ENCODE measurements at places on chromosomes 7 and 10.

GRCh38 chr10:94076325-94076841 is 82.7 kb downstream of the PLCE1 start:
- no peak for DNase-seq

DNA sequence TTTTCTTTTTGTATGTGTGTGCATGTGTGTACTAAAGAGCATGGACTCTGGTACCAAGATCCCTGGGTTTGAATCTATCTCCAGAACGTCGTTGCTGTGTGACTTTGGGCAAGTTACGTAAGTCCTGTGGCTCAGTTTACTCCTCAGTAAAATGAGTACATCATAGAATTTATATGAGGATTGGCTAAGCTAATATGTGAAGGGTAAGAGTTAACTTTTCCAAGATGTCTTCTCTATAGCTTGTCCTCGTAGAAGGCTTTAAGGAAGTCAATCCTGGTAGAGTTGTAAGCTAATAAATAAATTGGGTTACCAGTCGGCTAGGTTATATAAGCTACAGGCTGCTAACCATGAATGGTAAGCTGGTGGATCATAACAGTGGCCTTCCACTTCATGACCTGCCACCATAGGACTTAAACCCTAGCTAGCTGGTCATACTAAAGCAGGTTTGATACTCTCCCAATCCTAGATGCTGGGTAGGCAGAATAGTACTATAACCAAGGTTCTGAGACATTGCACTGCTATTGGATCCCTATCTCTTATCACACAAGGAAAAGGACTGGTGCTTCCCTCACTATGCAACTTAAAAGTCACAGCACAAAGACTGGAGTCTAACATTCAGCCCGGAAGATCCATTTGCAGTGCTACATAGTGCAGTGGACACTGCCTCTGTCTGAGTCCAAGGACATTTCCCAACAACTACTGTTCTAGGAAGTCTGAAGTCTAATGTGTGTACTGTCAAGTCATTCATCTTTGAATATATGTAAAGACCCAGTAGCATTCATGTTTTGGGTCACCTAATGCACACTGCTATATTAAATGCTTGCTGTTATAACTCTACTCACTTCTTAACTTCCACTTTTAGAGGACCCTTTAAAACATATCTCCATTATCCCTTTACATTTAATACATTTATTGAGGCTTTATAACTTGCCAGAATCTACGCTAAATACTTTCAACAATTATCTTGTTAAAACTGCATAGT is 156.2 kb downstream of the CRPPA start:
- no peak for DNase-seq

DNA sequence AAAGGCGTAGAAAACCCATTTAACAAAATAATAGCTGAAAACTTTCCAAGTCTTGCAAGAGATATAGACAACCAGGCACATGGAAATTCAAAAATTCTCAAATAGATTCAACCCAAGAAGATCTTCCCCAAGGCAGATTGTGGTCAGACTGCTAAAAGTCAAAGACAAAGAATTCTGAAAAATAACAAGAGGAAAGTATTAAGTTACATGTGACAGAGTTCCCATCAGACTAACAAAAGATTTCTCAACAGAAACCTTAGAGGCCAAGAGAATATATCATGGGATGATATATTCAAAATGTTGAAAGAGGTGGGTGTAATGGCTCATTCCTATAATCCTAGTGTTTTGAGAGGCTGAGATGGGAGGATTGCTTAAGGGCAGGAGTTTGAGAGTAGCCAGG is 59.8 kb downstream of the TMEM178B start:
- DNase-seq = no peak

DNA sequence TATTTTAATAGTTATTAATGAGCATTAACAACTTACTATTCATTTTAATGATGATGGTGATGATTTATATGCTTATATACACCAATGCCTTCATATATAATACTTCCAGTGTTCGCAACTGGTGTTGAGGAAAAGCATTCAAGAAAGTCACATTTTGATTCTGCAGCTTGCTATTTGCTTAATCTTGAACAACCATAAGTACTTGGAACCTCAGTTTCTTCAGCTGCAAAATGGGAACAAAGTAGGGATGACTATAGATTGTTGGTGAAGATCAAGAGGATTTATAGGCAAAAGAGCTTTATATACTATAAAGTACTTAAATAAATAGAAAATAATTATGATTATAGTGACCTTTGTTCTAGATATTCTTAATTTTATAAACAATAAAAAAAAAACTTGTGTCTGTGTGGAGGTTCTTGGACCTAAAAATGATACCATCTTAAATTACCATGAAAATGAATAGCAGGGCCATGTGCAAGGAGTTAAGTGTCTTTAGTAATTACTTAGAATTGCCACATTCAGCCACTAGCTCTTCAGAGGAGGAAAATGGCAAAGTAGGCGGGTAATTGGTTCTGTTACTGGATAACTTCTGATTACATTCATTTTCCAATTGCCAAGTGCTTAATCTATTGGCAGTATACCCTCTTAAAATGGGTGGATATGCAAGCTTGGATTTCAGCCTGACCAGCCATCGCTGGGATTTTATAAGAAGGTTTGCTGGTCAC is 4.5 kb downstream of the ARID5B start:
- no peak for DNase-seq

DNA sequence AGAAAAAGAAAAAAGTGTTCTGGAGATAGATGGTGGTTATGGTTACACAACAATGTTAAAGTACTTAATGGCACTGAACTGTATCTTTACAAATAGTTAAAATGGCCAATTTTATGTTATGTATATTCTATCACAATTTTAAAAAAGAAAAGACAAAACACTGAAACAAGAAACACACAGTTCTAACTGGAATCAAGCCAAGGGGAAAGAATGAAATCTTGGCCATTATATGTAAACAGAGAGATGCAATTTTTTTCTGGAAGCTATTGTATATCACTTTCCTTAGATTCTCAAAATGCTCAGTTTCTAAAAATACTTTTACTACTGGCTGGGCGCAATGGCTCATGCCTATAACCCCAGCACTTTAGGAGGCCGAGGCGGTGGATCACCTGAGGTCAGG is 4.1 kb downstream of the COA1 start:
- DNase-seq = no peak

DNA sequence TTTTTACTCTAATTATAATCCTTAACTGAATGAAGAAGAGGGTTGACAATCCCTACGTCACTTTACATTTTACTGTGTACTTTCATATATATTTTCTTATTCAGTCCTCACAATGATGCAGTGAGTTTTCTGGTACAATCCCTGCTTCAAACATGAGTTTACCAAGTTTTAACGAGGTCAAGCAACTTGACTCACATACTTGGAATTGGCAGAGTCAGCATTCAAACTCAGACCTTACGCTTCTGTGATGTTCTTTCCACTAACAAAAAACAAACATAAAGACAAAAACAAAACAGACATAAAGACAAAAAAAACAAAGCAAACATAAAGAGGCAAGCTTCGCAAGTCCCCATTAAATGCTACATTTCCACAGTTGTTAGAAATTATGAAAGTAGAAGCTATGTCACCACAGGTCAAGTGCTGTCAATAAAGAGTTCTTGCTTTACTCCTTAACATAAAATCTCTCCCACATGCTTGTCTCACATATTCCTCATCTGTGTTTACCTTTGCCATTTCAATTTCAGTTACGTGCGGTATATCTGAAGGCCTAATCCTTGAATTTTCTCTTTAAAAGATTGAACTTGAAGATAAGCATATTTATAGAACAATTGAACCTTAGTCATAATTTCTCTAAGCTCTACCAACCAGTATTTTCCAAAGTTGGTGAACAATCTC is 217.3 kb downstream of the CELF2 start:
- no peak for DNase-seq

DNA sequence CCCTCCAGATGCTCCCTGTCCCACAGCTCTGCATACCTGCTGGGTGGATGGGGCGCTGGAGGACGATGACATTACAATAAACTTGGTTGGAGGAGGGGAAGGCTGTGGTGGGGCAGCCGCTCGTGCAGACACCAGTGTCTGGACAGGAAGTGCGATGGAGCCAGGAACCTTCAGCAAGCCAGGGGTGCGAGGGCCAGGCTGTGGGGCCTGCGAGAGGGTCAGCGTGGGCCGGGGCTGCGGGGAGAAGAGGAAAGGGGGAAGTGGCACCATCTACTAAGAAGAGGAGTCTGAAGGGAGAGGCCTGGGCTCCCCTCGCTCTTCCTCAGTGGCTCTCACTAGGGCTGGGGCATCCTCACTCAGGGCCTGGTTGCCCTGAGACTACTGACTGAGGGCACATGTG is 6.4 kb downstream of the AP4M1 start:
- DNase-seq = no peak

- DNase-seq = no peak
These were observed 27.4 kb downstream of the AKR1C8 start for GRCh38 chr10:5157501-5157900.

DNA sequence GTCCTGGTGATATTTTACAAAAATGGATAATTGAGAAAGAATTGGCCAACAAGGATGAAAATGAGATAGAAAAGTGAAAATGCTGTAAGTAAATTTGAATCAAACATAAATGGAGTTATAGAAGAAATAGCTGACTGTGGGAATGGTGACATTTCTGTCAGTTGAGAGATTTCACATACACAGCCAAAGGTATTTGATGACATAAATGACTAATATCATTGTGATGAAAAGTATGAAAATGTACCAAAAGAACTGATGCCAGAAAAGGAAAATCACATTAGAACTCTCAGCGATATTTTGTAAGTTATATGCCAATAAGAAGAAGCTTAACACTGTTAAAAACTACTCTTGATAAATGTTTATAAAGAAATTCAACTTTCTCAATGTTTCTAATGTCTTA is 54.9 kb downstream of the TFPI2 start:
- DNase-seq = no peak

- DNase-seq = no peak
These were observed 97.3 kb upstream of the MPP7 start for GRCh38 chr10:28400176-28400575.

- DNase-seq = no peak
These were observed 52.9 kb downstream of the ELMO1 start for GRCh38 chr7:37395618-37396259.

DNA sequence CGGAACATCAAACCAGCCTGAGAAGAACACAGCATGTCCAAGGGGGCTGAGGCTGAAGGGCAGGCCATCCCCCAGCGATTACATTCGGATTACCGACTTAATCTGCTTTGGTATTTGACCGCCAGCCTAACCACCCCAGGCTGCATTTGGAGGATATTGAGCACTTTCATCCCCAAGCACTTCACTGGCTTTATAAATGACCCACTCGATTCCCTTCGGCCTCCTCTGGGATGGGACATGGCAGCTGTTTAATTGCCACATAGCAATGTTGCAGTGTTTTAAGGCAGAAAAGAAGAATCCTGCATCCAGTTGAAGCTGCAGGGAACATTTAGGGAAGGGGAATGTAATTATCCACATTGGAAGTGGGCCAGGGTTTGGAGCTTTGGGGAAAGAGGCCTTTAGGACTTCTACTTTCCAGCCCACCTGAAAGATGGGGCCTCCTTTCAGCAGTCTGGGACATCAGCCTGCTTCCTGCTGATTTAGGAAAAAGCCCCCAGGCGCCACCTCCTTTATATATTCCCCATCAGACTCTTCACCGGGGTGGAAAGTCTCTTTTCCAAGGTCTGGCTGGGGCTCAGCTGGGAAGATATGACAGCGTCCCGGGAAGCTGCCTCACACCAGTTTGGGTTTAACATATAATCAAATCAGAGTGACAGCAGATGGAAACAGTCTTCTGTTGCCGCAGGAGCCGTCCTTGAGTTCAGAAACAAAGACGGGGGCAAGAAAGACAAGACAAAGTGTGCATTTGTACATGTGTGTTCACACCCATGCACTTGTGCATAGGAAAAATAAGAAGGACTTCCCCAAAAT is 9.2 kb downstream of the DPCD start:
- no peak for DNase-seq

- DNase-seq = no peak
These were observed 84.5 kb downstream of the PIP4K2A start for GRCh38 chr10:22629852-22630233.

DNA sequence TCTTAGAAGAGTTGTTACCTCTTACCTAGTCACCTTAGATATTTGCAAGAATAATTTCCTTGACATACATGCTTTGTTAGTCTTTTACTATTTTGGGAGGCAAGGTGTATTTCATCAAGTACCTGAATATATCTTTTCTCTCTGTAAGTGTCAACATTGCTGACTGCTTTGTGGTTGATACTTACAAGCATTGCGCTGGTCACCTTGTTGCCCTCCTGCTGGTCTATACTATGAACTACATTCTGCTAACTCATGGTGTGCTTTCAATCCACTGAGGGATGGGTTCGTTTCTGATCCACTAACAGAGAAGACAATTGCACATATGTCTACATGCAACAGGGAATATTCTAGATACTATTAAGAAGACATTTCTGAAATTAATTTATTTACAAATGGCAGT is 837.8 kb upstream of the COBL start:
- DNase-seq = no peak

GRCh38 chr7:46033592-46033991 is 112.5 kb upstream of the IGFBP3 start:
- DNase-seq = no peak

GRCh38 chr10:133335246-133336117 is 1.2 kb downstream of the CALY start:
- DNase-seq = no peak

DNA sequence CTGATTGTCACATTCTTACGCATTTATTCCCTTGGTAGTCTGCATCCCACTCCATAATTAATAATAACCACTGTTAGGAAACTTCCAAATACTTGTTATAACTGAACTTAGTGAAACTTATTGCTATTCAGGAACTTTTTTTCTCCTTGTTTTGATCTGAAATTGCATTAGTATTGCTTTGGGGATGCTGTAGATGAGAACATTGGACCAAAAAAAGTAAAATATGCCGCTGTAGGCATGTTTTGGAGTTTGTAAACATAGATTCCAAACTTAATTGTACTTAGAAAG is 1.7 kb downstream of the PPP1R9A start:
- no peak for DNase-seq

GRCh38 chr7:66313886-66314568 is 108.9 kb downstream of the TPST1 start:
- no peak for DNase-seq

DNA sequence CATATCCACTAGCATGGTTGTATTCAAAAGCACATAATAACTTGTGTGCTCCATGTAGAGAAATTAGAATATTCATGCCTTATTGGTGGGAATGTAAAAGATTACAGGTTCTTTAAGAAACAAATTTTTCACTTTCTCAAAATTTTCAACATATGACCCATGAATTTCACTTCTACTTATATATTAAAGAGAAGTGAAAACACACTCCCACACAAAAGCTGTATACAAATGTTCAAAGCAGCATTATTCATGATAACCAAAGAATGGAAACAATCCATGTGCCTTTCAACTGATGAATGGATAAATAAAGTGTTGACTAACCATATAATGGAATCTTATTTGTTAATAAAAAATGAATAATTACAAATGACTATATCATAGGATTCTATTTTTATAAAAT is 694.5 kb upstream of the PCDH15 start:
- DNase-seq = no peak

GRCh38 chr10:101850749-101851148 is 7.1 kb upstream of the KCNIP2 start:
- no peak for DNase-seq

GRCh38 chr7:79664884-79665676 is 211.6 kb upstream of the MAGI2 start:
- DNase-seq = no peak

Data from amygdala (tissue), 56 donors.